ENCODE measurements at places on chromosomes 6 and 20.
A peak's percentile ranks its signal among the peaks of the same experiment; 100 is the strongest.

DNA sequence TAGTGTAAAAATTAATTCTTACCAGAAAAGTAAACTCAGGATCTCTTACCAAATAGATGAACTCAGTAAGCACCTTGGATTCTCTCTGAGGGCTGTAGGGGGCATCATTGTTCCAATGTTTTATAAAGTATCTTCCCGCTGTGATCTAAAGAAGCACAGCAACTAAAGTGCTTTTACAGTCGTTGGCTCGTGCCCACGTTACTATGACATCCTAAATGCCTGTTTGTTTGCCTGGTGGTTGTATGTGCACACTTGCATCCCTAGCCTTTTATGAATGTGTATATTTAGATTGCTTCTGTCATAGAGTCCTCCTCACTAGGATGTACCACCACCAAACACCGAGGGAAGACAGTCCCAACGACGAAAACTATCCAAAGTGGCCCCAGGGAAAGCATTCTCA, 34.5 kb downstream of the SLX4IP start:
- DNase-seq: no peak

- no peak for DNase-seq
Observed at GRCh38 chr6:10603219-10603618, 82.1 kb downstream of the GCNT2 start.

- no peak for DNase-seq
Observed at GRCh38 chr6:161130967-161131766, 139.6 kb downstream of the MAP3K4 start.

DNA sequence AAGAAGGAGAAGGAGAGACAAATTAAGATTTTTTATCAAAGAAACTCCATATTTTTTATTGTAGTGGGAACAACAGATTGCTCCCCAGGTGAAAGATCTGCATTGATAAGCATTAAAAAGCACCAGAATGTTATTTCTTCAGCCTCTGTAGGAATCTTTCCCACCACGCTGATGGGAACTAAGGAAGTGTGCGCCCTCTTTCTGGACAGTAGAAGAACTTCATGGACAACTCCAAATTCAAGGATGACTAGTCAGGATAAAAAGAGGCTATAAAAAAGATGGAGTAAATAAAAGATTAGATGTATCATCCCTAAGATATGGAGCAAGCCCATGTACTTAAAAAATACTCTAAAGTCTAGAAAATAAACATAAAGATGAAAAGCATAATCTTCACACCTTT, 45.8 kb upstream of the PAK5 start:
- DNase-seq: no peak

DNA sequence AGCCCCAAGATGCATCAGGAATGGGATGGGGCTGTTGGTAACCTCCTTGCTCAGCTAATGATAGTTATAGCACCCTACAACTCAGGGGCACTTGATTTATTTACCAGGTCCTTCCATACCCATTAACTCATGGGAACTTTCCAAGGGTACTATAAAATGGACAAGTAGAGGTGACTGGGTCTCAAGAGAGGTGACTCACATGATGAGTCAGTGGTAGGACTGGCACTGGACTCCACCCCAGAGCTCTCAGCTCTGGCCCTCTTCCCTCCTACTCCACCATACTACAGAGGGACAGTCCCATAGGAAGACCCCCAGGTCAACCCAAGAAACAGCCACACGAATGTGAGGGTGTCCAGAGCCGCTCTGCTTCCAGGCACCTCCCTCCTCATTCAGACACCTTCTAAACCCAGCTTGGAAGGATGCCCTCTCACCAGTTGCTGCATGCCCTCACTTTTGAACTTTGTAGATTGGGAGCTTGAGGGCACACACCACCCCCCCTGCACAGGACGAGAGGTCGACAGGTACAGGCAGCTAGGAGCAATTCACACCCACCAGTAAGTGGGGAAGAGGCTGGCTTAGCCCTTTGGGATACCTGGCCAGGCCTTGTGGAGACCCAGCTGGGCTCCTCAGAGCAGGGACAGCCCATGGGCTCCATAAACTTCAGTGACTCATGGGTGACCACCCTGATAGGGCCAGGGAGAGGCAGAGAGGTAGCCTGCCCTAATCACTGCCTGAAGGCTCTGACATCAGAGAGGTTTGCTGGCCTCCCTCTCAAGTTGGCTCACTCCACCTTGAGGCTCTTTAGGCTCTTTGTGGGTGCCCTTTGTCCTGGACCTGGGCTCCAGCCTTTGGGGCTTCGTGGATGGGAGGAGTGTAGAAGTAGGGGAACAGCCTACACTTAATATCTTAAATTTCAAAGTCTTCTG, 81.6 kb upstream of the MLN start:
- DNase-seq: no peak

DNA sequence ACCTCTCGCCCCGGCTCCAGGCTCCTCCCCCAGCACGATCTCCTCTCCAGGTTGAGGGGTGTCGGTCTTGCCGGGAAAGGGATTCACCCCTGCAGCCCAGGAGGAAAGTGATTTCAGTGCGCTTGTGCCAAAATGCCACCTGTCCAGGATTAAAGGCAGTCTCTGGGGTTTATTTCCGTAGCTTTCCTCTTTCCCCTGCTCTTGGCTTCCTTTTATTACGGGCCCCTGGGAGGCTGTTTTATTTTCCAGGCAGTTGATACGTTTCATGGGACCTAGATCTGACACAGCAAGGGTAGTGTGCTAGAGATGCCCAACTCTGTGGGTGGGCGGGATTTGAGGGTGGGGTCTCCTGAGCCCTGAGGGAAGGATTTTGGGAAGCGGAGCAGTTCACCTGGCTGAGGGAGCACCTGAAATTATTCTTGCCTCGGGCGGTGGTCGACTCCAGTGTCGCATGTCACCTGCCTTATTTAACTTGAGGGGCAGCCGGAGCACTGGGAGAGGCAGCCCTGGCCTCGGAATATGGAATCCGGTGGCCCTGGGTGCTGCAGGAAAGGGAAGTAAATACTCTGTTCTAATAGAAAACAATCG, 9.5 kb upstream of the NKX2-2 start:
- DNase-seq: no peak

GRCh38 chr6:147000545-147001488, 203.4 kb upstream of the STXBP5 start:
- no peak for DNase-seq

DNA sequence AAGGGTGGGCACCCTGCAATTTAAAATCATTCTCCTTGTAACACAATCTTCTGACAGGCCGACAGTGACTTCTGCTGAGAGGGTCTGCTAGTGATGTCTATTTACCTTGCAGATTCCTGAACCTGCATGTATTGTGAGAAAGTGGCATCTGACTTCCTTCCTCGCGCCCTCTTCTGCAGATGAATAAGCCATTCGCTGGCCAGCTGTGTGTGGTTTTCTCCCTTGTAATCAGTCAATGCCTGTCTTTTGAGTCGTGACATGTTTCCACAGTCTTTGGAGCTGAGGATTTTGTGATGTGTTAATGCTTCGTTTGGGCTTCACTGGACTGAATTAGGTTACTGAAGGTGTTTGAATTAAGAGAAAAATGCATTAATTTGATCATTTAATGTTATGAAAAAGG, 125.3 kb downstream of the GRM1 start:
- no peak for DNase-seq

DNA sequence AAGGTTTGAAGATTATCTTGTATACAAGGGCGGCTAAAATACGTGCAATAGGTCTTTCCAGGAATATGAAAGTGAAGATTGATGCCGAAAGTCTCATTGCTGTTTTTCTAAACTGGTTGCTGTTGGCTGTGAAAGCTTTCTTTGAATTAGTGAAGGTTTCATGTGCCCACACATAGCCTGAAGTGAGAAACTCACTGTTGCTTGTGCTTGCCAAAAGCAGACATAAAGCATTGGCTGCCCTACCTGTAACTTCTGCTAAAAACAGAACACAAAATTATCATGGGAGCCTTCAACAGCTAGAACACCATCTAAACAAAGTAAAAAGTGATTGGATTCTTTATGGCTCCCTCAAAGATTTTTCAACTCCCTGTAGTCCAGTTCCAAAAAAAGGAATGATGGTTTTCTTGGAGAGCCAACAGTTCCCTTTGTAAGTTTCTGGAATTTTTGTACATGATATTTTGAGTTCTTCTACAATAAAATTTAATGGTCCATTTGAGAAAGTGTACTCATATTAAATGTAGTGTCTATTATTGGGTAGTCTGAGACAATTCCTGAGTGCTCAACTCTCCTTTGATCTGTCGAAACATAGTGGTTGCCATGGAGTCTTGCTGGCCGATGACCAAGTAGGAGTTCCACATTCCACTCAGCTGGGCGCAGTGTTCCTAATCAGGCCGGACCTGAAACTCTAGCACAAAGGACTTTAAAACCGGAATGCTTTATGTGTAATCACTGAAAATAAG, 68.5 kb downstream of the PLEKHG1 start:
- peak; percentile 6 for DNase-seq

GRCh38 chr20:4708856-4709255, 12.9 kb upstream of the PRND start:
- DNase-seq: no peak

GRCh38 chr6:168972128-168972527, 281.5 kb downstream of the THBS2 start:
- DNase-seq: no peak

Measured in CD4-positive, alpha-beta T cell treated with Interferon alpha-2 for 1 hour (primary cell).